ENCODE measurements at places on chromosomes 2 and 18. TPM values are rescaled to one million over a fixed set of nuclear protein-coding genes. Genes with fewer than 3 reads are reported as not detected.

Gene RRM2
- polyA plus RNA-seq = 31.8 TPM

Gene POTEJ
- 0.06 TPM for polyA plus RNA-seq

Gene FOXD4L1
- 4.4 TPM for polyA plus RNA-seq

Gene PAX3
- 0.44 TPM for polyA plus RNA-seq

Gene CTAGE1
- not detected for polyA plus RNA-seq

Gene LIMS4
- polyA plus RNA-seq = 3.4 TPM

Gene UGT1A4
- not detected for polyA plus RNA-seq

Gene FAM110C
- 0.94 TPM for polyA plus RNA-seq

Gene LYPD6B
- 0.18 TPM for polyA plus RNA-seq

Gene FAM237A
- not detected for polyA plus RNA-seq

DNA sequence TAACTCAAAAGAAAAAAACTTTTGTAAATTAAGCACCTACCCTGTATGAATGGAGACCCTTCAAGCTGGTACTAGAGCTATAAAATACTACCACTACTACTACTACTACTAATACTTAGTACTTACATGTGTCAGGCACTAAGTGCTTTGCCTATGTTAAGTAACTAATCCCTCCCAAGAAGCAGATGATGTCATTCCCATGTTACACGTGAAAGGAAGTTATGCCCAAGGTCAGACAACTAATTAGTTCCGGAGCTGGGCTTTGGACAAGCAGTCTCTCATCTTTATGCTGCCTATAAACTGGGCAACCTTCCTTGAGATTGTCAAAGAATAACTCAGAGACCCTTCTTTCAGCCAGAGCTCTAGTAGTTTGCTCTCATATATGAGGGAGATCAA lies 13.9 kb upstream of the ATP6V1B1 start:
- DNase-seq = no peak

GRCh38 chr2:47360927-47361326 lies 42.0 kb upstream of the MSH2 start:
- no peak for DNase-seq

GRCh38 chr2:170113168-170113894 lies 64.6 kb upstream of the MYO3B start:
- DNase-seq = no peak

DNA sequence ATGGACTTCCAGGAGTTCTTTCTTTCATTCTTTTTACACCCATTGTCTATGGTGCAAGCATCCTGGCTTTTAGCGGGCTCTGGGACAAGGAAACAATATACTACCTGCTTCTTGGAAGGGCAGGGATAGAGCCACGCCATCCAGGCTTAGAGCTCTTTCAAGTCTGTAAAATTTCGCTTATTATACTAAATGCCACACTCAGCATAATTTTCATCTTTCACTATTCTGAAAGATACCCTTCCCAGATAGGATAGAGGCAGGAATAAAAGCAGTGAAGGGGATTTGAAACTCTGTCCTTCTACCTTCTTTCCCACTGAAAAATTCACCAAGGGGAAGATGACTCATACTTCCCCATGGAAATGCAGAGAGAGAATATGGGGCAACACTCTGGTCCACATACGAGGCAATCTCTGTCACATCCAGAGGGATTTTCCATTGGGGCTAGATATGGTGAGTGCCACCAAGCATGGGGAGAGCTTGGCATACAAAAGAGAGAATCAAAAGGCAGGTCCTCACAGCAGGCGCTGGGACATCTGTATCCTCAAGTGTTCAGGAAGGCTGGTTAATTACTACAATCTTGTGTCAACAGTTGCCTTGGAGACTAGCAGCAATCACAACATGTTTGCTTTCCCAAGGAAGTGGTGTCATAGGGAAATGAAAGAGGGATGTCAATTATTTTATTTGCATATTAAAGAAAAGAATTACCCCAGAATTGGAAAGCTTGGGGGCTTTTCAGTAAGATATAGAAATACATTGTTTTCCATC lies 127.6 kb downstream of the TDRD15 start:
- DNase-seq = no peak

GRCh38 chr2:181672255-181673008 lies 7.9 kb downstream of the NEUROD1 start:
- DNase-seq = no peak

GRCh38 chr2:16321256-16321655 lies 344.4 kb downstream of the CYRIA start:
- no peak for DNase-seq

DNA sequence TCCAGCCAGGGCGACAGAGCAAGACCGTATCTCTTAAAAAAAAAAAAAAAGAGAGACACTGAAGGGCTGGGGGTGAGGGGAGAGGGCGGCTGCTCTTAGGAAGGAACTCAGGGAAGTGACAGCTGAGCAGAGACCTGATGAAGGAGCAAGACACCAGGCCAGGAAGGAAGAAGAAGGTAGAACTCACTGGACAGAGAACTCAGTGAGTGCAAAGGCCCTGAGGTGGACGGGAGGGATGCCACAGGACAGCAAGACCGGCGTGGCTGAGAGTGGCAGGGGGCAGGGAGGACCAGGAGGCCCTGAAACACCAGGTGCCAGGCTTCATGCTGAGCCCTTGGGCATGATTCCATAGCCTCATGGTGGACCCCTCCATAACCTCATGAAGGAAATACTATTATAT lies 18.2 kb downstream of the BIN1 start:
- DNase-seq = no peak

- DNase-seq = no peak
These were observed 24.2 kb downstream of the HPCAL1 start for GRCh38 chr2:10326707-10327594.

GRCh38 chr18:32770666-32771168 lies 2.1 kb downstream of the KLHL14 start:
- DNase-seq = no peak

GRCh38 chr2:209534228-209534627 lies 110.4 kb downstream of the MAP2 start:
- DNase-seq = no peak

- no peak for DNase-seq
These were observed 663.3 kb upstream of the CHAC2 start for GRCh38 chr2:53104263-53104662.

DNA sequence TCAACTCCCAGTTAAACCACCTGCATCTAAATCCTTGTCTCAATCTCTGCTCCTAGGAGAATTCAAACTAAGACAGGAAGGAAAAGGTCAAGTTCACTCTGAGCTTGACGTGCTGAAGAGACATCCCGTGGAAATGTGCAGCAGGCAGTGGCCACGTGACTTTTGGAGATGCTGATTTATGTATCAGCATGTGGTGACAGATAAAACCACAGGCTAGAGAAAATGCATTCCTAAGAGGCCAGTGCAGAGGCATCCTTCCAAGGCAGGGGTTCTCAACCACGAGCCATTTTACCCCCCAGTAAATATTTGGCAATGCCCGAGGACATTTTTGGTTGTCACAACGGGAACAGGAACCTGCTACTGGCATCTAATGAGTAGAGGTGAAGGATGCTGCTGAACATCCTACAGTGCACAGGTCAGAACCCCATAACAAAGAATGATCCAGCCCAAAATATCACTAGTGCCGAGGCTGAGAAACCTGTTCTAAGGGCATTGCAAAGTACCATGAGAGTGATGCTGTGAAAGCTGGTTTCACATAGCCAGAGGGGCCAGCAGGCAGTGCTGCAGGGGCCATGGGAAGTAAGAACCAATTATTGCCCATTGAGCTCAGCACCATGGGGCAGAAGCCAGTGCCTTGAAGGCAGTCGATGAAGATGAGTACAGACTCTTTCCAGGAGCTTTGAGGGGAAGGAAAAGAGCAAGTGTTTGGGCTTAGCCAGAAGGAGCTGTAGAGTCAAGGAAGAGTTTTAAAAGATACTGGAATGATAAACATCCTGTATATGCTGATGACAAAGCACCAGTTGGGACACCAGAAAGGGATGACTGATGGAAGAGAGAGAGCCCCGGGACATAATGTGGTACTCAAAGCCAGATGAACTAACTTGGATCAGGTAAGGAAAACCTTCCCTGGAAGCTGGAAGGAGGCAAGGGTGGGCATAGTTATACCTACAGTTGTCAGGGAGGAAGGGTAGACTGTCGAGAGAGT lies 174.6 kb downstream of the HAUS1 start:
- DNase-seq = no peak

DNA sequence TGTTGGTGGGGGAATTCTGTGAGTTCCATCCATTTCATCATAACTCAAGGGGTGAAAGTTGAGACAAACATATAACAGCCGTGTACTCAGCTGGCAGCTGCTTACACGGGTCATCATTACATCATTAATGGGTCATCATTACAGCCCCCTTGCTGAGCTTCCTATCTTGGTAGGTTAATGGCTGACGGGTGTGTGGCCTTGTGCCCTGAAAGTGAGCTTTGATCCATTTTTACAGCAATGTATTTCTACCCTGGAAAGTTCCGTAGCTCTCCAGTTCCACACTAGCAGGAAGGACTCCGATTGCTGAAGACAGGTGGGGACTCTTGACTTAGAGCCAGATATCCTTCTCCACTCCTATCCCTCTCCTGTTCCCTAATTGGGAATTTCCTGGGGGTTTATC lies 105.2 kb upstream of the DLX2 start:
- no peak for DNase-seq

DNA sequence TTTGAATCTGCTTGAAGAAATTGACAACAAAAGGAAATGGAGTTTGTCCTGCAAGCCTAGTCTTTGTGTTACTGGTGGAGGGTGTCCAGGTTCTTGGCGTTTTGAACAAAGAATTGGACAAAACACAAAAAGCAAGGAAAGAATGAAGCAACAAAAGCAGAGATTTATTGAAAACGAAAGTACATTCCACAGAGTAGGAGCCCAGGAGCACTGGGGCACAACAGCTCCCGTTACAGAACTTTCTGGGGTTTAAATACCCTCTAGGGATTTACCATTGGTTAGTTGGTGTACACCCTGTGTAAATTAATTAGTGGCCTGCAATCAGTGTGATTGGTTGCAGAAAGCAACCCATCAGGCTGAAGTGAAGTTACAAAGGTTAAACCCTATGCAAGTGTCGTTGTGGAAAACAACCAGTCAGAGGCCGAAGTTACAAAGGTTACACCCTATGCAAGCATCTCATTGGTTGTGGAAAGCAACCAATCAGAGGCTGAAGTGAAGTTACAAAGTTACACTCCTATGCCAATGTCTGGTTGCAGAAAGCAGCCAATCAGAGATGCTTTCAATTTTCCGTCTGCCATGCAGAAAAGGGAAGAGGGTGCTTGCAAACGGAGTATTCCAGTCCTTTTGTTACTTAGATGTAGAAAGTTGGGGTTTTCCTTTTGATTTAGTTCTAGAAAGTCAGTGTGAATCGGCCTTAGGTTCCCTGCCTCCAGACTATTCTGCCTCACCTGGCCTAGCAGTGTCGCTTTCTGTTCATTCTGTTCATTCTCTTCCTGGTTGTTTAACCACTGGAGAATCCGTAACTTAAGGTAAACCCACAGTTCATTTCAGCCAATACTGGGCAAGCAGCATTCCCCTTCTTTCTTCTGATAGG lies 47.6 kb upstream of the PTH2R start:
- no peak for DNase-seq

GRCh38 chr2:126896471-126896870 lies 2.2 kb upstream of the TEX51 start:
- no peak for DNase-seq

DNA sequence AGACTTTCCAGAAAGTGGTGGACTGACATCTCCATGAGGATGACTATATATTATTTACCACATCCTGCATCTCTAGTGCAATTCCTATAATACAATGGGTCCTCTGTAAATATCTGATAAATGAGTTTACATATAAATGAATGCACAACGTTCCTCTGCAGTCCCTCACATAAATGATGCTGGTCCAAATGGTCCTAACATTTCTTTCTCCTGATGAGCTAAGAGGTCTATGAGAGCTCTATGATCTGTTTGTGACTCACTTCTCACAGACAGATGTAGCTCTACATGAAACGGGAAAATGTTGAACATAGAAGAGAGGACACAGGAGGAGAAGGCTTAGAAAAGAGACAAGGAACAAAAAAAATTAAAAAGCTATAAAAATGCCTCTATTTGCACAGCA lies 201.2 kb upstream of the PIK3C3 start:
- DNase-seq = no peak

GRCh38 chr2:56464613-56465012 lies 280.8 kb downstream of the CCDC85A start:
- DNase-seq = no peak

DNA sequence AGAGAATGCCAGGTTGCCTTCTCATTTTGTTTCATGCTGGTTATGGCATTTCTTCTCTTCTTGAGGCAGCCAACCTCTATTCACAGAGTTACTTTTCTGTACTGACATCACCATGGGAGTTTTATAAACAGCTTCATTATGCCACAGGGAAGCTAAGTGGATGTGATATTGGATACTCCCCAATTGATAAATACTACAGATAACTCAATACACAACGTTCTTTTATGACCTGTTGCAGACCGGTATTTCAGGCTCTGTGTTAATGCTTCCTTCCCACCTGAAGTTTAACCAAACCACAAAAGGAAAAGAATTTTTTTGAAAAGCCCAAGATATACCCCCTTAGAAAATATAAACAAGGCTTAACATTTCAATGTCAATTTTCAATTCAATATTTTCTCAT lies 258.3 kb upstream of the SOX11 start:
- no peak for DNase-seq

DNA sequence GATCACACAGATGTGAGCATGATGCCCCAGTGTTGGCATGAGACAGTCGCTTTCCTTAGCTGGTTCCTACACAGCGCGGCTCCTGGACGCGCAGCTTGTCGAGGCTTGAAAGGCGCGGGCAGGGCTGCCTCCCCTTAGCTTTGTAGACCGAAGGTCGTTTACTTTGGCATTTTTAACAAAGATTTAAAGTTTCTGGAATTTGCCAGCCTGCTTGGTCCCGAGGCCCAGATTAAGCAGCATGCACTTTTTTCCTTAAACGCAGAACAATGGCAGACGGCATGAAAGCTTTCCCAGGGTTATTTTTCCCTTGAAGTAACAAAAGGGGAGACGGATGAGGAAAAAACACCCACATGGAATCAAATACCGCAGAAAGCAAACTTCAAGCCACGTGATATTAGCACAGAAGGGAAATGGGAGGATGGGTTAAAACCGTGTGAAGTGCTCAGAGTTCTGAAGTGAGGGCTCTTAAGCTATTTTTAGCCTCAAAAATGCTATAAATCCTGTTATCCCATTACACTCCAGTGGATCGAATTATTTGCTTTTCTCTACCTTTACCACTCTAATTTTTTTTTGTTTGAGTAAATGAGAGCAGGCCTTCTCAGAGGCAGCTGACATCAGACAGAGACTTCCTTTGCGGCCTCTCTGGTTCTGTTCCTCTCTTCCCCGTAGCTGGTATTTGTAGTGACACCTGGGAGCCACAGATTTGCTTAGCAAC lies 55.7 kb downstream of the NPAS2 start:
- DNase-seq = no peak

DNA sequence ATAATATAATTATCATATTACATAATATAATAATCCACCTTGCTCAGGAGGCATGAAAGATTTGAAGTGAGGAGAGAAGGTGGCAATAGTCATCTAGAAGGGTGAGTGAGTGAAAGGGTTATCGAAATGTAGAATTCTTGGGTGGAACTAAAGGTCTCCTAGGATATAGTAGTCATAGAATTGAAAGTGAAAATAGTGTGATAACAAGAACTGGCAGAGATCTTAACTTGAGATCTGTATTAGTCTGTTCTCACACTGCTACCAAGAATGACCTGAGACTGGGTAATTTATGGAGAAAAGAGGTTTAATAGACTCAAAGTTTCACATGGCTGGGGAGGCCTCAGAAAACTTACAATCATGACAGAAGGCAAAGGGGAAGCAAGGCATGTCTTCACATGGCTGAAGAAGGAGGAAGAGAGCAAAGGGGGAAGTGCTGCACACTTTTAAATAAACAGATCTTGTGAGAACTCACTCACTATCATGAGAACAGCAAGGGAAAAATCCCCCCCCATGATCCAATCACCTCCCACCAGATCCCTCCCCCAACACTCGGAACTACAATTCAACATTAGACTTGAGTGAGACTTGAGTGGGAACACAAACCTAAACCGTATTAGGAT lies 351.5 kb downstream of the NR4A2 start:
- no peak for DNase-seq

GRCh38 chr18:905307-905947 lies 756 bp downstream of the ADCYAP1 start:
- no peak for DNase-seq
